ENCODE measurements at places on chromosomes 6 and 20. TPM values are rescaled to one million over a fixed set of nuclear protein-coding genes. Genes with fewer than 3 reads are reported as not detected.

DNA sequence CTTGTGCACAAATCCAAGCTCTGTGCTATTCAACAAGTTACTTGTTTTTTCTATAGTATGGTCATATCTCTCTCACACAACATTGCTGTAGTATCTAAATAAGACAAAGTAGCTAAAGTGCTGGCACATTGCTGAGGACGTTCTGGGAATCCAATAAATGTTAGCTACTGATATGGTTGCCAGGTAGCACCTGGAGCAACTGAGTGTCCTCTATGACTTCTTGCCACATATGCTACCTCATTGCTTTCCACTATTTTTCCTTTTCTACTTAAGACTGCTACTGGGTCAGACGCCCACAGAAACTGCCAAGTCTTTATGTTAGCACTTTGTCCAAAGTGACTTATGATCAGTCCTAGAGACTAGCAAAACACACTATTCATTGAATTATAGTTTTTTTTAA is 85.3 kb downstream of the SYCP2 start:
- DNase-seq: no peak
- peaks cover 28% of the 10 kb centered on the region for H3K4me1 ChIP-seq
- peaks cover 67% of the 10 kb centered on the region for H3K36me3 ChIP-seq
- no peak overlapping the region for H3K27ac ChIP-seq
- no peak overlapping the region for H3K4me3 ChIP-seq

- peak; percentile 67 for DNase-seq
- H3K4me1 ChIP-seq: peaks cover 37% of the 10 kb centered on the region
- peaks cover 29% of the 10 kb centered on the region for H3K36me3 ChIP-seq
- no peaks in the 10 kb centered on the region for H3K27me3 ChIP-seq
- peak overlapping the region; percentile 35 for H3K4me3 ChIP-seq
- H3K27ac ChIP-seq: peak overlapping the region; percentile 74
Observed at GRCh38 chr20:32823078-32823477, 3.3 kb downstream of the MAPRE1 start.

Gene FERMT1
- total RNA-seq: 25.5 TPM

GRCh38 chr20:34977365-34978091 is 21.9 kb downstream of the MYH7B start:
- peaks cover 36% of the 10 kb centered on the region for H3K27me3 ChIP-seq
- no peaks in the 10 kb centered on the region for H3K4me1 ChIP-seq
- H3K4me3 ChIP-seq: no peak overlapping the region
- H3K36me3 ChIP-seq: peaks cover 6% of the 10 kb centered on the region
- no peak overlapping the region for H3K27ac ChIP-seq
- DNase-seq: no peak

DNA sequence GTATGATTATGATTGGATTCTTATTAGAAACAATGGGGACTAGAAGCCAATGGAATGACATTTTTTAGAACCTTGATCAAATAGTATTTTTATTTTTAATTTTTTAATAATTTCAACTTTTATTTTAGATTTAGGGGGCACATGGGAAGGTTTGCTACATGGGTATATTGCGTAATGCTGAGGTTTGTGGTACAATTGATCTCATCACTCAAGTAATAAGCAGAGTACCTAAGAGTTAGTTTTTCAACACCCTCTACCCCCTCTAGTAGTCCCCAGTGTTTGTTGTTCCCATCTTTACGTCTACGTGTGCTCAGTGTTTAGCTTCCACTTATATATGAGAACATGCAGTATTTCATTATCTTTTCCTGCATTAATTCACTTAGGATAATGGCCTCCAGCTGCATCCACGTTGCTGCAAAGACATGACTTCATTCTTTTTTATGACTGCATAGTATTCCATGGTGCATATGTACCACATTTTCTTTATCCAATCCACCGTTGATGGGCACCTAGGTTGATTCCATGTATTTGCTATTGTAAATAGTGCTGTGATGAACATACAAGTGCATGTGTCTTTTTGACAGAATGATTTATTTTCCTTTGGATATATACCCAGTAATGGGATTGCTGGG is 281.1 kb upstream of the MAN1A1 start:
- no peak overlapping the region for H3K27ac ChIP-seq
- no peaks in the 10 kb centered on the region for H3K27me3 ChIP-seq
- no peak overlapping the region for H3K4me3 ChIP-seq
- peaks cover 13% of the 10 kb centered on the region for H3K4me1 ChIP-seq
- DNase-seq: no peak
- H3K36me3 ChIP-seq: no peaks in the 10 kb centered on the region

GRCh38 chr6:85421972-85422371 is 27.9 kb upstream of the NT5E start:
- H3K27me3 ChIP-seq: no peaks in the 10 kb centered on the region
- DNase-seq: no peak
- peaks cover 17% of the 10 kb centered on the region for H3K4me1 ChIP-seq

GRCh38 chr20:15113144-15113773 is 775.8 kb upstream of the FLRT3 start:
- no peak overlapping the region for H3K27ac ChIP-seq
- H3K36me3 ChIP-seq: no peaks in the 10 kb centered on the region
- no peaks in the 10 kb centered on the region for H3K27me3 ChIP-seq
- H3K4me3 ChIP-seq: no peak overlapping the region

GRCh38 chr6:8213995-8214394 is 111.6 kb upstream of the EEF1E1 start:
- no peak overlapping the region for H3K27ac ChIP-seq
- H3K4me3 ChIP-seq: no peak overlapping the region
- H3K27me3 ChIP-seq: no peaks in the 10 kb centered on the region
- no peaks in the 10 kb centered on the region for H3K36me3 ChIP-seq
- no peak for DNase-seq
- H3K4me1 ChIP-seq: no peaks in the 10 kb centered on the region

DNA sequence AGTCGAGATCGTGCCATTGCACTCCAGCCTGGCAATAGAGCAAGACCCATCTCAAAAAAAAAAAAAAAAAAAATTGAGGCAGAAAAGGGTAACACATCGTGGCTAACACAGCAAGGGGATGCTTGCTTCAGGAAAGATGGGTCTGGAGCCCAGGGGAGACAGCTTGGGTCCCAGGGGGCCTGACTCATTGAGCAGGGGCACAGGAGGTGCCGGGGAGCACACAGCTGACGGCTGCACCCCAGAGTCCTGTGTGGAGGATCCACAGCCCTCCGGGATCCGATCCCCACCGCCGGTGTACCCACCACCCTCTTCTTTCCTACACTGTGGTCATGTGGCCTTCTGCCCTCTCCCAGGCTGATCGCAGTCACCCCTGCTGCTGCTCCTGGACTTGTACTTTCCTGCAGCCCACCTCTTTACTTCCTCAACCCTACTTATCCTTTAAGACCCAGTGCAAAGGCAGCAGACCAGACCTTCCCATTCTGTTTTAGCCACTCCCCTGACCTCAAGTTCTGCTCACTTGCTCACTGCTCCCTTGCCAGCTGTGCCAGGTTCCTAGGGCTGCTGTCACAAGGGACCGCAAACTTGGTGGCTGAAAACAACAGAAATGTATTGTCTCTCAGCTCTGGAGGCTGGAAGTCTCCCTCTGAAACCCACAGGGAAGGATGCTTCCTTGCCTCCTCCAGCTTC is 17.6 kb upstream of the EZR start:
- no peak for DNase-seq
- H3K27me3 ChIP-seq: no peaks in the 10 kb centered on the region
- no peak overlapping the region for H3K4me3 ChIP-seq

- H3K4me1 ChIP-seq: peaks cover 26% of the 10 kb centered on the region
- H3K27ac ChIP-seq: peak overlapping the region; percentile 54
- peaks cover 55% of the 10 kb centered on the region for H3K36me3 ChIP-seq
- no peak for DNase-seq
- H3K27me3 ChIP-seq: no peaks in the 10 kb centered on the region
Observed at GRCh38 chr6:35669451-35670045, 19.2 kb downstream of the FKBP5 start.

Gene XKR7
- not detected for total RNA-seq

- no peaks in the 10 kb centered on the region for H3K27me3 ChIP-seq
- no peak for DNase-seq
- no peak overlapping the region for H3K4me3 ChIP-seq
Observed at GRCh38 chr6:112214739-112215269, 39.6 kb downstream of the LAMA4 start.

Gene CST2
- total RNA-seq: not detected

DNA sequence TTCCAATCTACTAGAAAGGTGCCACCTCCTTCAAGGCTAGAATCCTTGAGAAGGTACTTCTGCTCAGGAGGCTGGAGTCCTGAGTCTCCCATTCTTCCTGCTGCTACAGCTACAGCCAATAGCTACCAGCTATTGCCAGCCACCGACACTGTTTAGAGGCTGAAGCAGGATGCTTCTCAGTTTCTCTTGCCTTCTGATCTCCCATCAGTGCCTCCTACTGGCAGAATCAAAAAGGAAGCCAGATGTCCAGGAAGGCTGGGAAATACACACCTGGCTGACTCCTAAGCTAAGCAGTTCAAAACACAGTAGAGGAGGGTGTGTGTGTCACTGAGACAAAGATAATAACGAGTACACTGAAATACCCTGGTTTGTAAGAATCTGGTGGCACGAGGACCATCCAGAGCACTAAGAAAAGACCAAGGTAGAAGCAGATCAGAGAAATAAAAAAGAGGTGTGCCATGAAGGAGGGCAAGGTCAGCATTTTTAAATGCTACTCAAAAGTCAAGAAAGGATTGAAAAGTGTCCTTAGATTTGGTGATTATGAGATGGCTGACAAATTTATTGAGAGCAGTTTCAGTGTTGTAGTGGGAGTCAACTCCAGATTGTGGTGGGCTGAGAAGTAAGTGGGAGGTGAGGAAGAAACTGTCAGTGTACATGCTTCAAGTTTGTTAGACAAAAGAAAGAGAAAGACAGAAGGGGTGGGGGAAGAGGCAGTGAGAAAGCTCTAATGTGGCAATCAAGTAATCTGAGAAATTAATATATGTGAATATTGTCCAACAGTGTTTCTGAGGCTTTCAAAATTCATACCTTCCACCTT is 2.3 kb upstream of the HLA-DMA start:
- H3K4me1 ChIP-seq: no peaks in the 10 kb centered on the region
- H3K27me3 ChIP-seq: no peaks in the 10 kb centered on the region
- H3K27ac ChIP-seq: no peak overlapping the region
- no peaks in the 10 kb centered on the region for H3K36me3 ChIP-seq
- peak; percentile 43 for DNase-seq

DNA sequence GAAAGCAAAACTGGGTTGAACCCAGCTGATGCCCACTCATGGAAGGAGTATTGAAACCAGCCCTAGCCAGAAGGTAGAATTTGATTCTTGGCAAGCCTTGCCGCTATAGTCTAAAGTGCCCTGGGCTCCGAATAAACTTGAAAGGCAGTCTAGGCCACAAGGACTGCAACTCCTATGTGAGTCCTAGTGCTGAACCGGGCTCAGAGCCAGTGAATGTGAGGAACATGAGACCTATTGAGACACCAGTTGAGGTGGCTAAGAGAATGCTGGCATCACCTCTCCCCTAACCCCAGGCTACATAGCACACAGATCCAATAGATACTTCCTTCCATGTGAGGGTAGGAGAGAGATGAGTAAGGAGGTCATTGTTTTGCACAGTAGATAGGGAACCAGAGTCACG is 3.5 kb upstream of the DEFB110 start:
- no peak overlapping the region for H3K4me3 ChIP-seq
- no peaks in the 10 kb centered on the region for H3K27me3 ChIP-seq
- H3K36me3 ChIP-seq: no peaks in the 10 kb centered on the region
- no peak overlapping the region for H3K27ac ChIP-seq
- DNase-seq: peak; percentile 90
- H3K4me1 ChIP-seq: no peaks in the 10 kb centered on the region

GRCh38 chr6:118881440-118882313 is 12.3 kb upstream of the ASF1A start:
- no peak for DNase-seq
- H3K36me3 ChIP-seq: no peaks in the 10 kb centered on the region
- peak overlapping the region; percentile 39 for H3K27ac ChIP-seq

GRCh38 chr6:4487538-4487937 is 288.7 kb upstream of the CDYL start:
- H3K27me3 ChIP-seq: no peaks in the 10 kb centered on the region
- H3K4me1 ChIP-seq: no peaks in the 10 kb centered on the region
- no peak overlapping the region for H3K4me3 ChIP-seq
- H3K27ac ChIP-seq: peak overlapping the region; percentile 71
- DNase-seq: peak; percentile 39

Gene GRIK2
- 0.89 TPM for total RNA-seq

DNA sequence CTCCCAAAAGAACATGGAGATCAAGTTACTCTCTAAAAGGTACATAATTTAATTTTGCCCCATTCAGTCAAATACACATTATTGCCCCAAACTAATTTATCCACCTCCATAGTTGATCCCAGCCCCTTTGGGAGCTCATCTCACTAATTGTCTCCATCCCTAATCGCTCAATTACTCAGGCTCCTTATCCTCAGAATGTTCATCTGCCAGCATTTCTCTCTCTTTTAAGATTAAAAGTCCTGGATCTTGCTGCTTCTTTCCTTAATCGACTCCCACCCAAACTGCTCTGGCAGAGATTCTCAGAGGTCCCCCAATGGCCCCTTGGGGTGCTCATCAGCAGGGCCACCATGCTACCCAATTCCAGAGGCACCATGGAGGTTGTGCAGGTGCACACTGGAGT is 18.4 kb upstream of the NNAT start:
- DNase-seq: no peak
- H3K36me3 ChIP-seq: peaks cover 15% of the 10 kb centered on the region
- H3K4me1 ChIP-seq: no peaks in the 10 kb centered on the region
- no peaks in the 10 kb centered on the region for H3K27me3 ChIP-seq
- H3K4me3 ChIP-seq: no peak overlapping the region

DNA sequence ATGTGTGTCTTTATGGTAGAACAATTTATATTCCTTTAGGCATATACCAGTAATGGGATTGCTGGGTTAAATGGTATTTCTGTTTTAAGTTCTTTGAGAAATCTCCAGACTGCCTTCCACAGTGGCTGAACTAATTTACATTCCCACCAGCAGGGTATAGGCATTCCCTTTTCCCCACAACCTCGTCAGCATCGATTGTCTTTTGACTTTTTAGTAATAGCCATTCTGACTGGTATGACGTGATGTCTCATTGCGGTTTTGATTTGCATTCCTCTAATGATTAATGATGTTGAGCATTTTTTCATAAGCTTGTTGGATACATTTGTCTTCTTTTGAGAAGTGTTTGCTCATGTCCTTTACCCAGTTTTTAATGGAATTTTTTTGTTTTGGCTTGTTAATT is 5.3 kb upstream of the TASP1 start:
- no peaks in the 10 kb centered on the region for H3K36me3 ChIP-seq
- DNase-seq: peak; percentile 24
- no peak overlapping the region for H3K27ac ChIP-seq
- no peaks in the 10 kb centered on the region for H3K27me3 ChIP-seq
- H3K4me3 ChIP-seq: no peak overlapping the region
- H3K4me1 ChIP-seq: peaks cover 4% of the 10 kb centered on the region

Gene GINM1
- total RNA-seq: 27.7 TPM

GRCh38 chr20:57525328-57526086 is 567 bp upstream of the CTCFL start:
- no peak overlapping the region for H3K27ac ChIP-seq
- H3K36me3 ChIP-seq: no peaks in the 10 kb centered on the region
- H3K27me3 ChIP-seq: peaks cover 53% of the 10 kb centered on the region
- H3K4me1 ChIP-seq: no peaks in the 10 kb centered on the region
- H3K4me3 ChIP-seq: no peak overlapping the region
- DNase-seq: no peak

Gene ADAM33
- total RNA-seq: not detected
